ENCODE measurements at places on chromosomes 2 and 18. TPM values are rescaled to one million over a fixed set of nuclear protein-coding genes. Genes with fewer than 3 reads are reported as not detected.

DNA sequence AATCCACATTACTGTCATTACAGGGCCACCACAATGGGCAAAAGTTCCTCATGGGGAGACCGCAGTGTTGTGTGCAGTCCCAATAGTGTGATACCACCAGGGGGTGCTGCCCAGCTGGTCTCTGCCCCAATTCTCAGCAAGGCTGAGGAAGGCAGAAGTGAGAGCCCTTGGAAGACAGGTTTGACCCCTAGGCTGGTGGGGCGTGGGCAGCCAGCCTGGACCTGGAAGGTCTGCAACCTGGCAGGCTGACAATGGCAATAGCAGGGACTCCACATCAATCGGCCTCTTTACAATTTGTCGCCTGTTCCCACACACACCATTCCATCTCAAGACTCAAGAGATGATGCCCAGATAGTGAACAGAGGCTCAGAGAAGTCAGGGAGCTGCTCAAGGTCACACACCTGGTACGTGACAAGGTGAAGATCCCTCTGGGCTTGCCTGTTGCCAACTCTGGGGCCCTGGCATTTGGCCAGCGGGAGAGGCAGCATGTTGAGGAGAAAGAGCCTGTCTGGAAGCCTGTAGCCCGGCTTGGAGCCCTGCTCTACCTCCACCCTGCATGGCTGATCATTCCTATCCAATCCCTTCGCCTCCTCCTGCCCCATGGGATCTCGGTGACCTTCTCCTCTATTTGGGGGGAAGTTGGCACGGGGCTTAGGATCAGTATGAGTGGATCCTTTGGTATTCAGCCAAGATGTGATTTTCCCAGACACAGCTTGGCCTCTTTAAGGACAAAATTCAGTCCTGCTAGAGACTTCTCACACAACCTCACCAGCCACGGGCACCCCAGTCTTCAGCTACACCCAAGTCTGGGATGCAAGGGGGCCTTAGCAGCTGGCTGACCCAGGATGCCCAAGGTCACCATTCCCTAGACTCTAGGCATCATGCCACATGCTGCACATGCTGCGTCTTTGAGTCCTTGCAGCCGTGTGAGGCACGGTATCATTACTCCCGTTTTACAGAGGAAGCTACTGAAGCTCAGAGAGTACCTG, 2.9 kb upstream of the ATOH8 start:
- DNase-seq, result peak; percentile 54

- no peak for DNase-seq
Observed at GRCh38 chr2:70897203-70897976, 38.3 kb upstream of the ATP6V1B1 start.

The UGT1A5 gene
- total RNA-seq, result not detected

GRCh38 chr2:4674007-4674406, 970.6 kb downstream of the DCDC2C start:
- DNase-seq, result no peak

DNA sequence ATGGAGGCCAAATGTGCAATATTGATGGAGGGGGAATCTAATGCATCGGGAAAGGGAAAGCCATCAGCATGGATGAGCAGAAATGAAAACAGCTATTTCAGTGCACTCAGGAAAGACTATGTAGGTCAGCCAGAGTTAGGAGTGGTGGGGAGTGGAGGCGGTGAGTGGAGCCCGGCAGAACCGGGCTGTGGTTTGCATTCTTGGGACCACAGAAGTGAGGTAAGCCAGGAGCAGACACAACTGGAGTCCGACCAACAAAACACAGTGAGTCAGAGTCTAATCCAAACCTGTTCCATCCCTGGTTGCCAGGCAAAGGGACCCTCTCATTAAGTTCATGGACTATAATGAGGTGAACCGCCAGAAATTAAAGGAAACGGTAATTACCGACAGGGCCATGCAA, 61.1 kb upstream of the RAB12 start:
- peak; percentile 88 for DNase-seq
